ENCODE measurements at places on chromosomes 12 and 14.

- no peak for DNase-seq
Measured at GRCh38 chr14:54658836-54659235, 91.9 kb downstream of the SAMD4A start.

DNA sequence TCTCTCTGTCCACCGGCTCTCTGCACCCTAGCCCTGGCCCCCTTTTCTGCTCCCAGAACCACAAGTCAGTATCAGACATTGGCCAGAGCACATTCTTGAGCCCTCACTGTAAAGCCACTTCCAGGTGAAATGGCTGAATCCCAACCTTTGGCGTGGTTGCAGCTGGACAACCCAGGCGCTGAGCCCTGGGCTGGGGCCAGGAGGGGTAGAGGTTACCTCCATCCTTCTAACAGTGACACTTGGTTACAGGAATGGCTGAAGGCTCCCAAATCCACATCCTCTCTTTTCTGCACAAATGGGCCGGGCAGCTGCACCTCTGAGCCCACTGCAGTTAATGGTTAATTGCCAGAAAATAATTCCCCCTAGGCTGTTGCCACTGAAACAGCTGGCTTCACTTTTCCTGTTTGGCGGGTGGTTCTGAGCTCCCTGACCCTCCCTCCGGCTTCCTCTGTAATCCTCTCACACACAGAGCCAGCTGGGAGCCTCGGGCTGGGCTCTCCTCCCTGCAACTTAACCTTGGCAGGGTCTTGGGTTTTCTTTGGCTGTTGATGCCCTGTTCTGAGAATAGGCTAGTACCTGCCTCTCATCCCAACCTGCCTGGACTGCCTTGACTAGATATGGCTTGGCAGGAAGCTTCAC lies 44.1 kb downstream of the TSPAN11 start:
- no peak for DNase-seq

DNA sequence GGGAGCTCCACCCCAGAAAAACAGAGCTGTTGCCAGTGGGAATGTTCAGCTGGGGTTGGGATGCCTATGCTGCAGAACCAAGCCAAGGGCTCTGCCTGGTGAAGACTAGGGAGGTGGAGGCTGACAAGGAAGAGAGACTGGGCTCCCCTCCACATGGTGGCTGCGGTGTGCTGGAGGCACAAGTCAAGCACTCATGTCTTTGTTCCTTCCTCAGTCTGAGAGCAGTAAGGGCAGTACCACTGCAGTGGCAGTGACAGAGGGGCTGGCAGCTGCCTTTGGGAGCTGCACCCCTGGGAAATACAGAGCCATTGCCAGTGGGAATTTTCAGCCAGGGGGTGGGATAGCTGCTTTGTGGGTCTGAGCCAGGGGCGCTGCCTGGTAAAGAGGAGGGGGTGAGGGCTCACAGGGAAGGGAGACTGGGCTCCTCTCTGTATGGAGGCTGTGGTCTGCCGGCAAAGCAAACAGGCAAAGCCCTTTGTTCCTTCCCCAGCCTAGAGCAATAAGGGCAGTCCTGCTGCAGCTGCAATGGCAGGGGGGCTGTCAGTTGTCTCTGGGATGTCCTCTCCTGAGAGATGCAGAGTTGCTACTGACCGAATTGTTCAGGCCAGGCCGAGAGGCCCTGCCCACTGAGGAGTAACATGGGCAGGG lies 255.9 kb downstream of the RAD51B start:
- DNase-seq, result no peak

DNA sequence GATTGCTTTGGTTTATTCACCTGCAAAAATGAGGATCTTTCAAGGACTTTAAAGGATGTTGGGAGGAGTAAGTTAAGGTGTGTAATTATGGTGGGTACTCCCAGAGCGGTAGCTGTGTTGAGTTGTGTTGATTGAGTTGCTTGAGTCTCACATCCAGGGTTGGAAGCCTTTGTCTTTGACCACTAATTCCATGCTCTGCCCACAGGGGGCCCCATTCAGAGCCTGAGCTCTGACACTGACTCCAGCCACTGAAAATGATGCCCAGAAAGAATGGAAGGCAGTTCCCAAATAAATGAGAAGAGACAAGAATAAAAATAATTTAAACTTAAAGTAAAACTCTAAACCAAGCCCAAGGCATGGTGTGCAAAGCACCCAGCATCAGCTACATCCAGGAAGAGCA lies 237.4 kb upstream of the PWP1 start:
- DNase-seq, result no peak

DNA sequence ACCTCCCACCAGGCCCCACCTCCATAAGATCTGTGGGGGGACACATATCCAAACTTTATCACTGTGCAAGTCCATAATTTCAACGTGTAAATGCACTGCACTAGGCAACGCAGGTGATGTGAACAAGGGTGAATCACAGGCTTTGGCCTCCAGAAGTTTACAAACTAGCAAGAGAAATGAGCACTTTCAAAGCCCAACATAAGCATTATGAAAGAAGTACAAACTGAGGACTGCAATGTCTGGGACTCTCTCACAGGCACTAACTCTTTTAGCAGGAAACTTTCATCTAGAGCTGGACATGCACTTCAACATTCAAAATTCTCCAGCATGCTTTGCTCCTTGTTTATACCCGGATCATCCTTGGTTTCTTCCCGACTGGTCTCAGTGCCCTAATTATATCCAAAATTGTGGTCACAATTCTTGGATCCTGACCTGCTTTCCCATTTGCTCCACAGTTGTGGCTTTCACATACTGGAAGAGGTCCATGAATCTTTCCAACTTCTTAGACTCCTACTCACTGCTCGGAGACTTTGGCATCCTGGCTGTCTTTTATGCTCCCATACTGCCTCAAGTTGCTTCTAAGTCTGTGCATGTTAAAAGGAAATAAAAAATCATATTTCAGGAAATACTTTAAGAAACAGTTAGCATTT lies 44.9 kb upstream of the STRAP start:
- DNase-seq, result no peak

DNA sequence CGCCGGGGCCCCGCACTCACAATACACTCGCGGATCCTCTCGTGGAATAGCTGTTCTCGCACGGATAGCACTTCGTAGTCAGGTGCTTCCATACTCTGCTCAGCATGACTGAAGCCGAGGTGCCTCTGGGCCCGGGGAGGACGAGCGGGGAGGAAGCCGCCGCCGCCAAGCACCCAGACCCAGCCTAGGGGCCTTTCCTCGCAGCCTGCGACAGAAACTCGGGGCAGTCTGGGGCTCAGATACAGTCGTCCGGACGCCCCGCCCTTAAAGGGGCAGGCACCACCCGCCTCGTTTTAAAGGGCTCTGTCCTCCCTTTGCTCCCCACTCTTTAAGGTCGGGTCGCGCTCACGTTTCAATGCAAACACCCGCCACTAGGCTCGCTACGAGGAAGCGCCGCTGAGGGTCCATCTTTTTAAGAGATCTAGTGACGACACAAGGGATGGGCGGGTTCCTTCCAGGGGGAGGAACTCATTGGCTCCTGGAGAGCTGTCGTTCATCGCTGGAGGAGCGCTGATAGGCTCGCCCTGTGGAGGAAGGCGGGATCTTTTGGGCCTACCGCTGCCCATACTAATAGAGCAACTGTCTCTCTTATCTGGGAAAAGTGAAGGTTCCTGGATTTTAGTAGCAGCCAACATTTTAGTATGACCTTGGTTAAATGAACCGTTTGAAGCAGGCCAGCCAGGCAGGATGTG lies at the start of gene LMBR1L:
LMBR1L (minus strand) TSS at position 384 of the 692 bp plus-strand sequence; CDS start at position 92, 292 bp downstream.
- peak; percentile 98 for DNase-seq

DNA sequence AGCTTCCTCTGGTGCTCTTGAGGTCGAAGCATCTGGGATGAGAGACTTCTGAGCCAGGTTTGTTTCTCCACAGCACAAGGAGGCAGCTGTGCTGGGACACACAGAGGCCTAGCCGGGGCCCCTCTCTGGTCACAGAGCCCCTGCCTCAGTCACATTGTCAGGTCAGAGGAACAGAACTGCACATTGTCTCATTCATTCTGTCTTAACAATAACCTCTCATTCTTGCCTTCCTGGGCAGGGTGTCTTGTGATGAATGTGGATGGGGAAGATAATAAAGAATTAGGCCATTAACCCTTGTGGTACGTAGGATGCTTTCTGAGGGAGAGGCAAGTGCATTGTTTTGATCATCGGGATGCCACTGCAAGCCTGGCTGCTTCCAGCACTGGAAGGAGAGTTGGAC lies 29.8 kb downstream of the FNTB start:
- no peak for DNase-seq

DNA sequence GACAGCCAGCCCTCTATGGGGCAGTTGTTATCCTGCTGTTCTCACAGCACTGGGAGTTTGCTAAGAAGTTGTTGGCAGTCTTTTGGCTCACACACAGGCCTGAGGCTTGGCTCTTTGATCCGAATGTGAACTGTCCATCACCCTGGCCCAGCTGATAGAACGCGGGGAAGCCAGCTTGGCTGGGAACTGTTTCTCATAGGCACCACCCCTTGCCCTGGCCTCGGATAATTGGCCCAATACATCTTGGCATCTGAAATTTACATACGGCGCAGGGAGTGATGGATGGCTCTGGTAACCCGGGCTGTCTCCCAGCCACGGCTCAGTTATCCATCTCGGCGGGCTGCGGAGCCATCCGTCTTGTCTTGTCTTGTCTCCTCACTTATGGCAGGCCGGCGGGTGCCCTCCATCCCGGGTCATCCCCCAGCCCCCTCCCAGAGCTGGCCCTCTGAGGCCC lies 164.1 kb downstream of the PHETA1 start:
- DNase-seq, result no peak

DNA sequence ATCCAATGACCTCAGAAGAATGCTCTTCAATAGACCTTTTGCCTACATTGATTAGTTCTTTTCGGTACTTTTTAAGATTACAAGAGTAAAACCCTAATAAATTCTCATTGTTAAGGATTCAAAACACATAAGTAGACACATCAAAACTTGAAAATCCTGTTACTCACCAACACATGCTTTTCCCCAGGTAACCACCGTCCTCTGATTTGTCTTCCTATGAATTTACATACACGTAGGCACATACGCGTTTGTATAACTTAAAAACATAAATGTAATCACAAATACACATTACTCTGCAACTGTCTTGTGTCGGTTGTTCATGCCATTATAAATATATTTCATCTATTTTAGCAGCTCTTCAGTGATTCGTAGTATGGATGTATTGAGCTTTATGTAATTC lies 910 bp upstream of the WASHC4 start:
- no peak for DNase-seq

DNA sequence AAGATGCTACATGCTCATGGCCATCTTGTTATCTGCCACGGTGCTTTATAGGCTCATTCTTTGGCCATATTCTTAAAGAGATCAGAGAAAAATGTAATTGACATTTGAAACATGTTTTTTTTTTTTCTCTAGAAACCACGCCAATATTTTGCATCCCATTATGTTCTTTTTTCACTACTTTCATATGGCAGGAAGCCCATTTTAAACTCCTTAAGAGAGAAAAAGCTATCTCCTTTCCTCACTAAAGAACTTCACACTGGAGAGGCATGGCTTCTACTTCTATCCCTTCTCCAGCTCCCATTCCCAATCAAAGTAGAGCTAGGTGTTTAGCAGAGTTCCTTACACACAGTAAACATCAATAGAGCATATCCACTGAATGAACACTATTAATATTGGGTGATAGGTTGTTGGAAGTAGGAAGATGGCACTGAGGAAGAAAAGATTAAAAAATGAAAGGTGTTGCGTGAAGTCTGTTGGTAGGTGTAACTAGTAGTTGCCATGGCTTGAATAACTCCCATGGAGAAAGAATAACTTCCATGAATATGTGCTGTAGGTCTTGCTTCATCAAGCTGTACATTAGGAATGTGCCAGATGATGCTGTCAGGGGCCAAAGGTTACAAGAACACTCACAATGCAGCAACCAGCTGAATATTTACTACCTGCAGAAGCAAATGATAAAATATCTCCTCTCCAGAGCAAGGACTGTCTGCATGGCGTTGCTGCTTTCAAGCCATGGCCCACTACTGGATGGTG lies 178.8 kb downstream of the STXBP6 start:
- no peak for DNase-seq

- DNase-seq, result no peak
Measured at GRCh38 chr12:20946732-20947131, 136.2 kb downstream of the SLCO1B3 start.

All from CD4-positive, alpha-beta T cell treated with Interleukin-6 for 4 hours (primary cell).